NCI-H1105 (cell line): ENCODE measurements at places on chromosomes 13 and 19.

- DNase-seq, result no peak
Observed at GRCh38 chr19:27681972-27682371, 1531.0 kb downstream of the UQCRFS1 start.

DNA sequence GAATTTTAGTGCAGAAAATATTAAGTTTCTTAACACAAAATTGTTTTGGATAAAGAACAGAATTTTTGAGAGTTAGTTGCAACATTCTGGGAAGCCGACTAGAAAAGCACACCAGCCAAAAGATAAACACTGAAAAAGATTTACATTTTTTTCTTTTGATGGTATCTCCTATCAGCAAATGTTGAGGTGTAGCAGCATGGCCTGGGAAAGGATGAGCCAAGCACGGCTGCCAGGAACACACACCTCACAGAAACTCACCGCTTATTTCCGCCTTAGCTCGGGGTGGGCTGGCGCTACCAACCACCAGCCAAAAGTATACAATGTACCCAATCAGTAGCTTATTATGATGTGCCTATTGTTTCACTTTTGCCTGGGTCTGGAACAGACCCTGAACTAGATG is 134.7 kb downstream of the MIPEP start:
- no peak for DNase-seq

DNA sequence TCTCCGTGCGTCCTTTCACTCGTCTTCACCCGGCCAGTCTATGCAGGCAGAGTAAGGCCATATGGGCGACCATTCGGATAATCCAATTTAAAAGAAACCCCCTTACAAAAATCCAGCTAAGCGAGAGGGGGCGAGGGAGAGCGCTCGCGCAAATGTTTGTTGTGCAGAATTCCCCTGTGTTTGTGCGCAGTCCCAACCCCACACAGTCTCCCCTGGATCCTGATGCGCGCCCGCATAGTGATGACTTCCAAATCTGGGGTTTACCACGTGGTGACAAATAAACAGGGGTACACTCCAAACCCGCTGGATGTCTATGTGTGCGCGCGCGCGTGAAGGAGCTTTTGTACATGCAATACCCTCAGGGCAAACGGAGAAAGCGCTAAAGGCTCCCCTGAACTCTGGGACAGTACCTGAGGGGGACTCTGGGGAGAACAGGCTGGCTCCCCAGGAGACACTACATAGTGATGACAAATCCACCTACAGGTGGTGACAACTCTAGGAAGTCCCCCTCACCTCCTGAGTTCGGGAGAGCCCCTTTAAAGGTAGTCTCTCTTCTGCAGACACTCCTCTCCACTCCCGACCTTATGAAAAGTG is 8.5 kb downstream of the SOX21 start:
- no peak for DNase-seq

GRCh38 chr19:28424077-28424476 is 788.9 kb downstream of the UQCRFS1 start:
- no peak for DNase-seq

- no peak for DNase-seq
Observed at GRCh38 chr13:99968521-99969452, 2.8 kb downstream of the ZIC5 start.

- no peak for DNase-seq
Observed at GRCh38 chr19:27679399-27679798, 1533.6 kb downstream of the UQCRFS1 start.

DNA sequence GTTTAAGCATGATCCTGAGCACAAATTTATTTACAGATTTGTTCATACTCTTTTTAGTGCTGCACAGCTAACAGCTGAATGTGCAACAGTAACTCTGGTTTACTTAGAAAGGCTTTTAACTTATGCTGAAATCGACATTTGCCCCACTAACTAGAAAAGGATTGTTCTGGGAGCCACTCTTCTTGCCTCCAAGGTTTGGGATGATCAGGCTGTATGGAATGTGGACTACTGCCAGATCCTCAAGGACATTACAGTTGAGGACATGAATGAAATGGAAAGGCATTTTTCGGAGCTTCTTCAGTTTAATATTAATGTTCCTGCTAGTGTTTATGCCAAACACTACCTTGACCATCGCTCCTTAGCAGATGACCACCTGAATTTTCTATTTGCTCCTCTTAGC is 16.0 kb downstream of the ZNF100 start:
- DNase-seq, result no peak

GRCh38 chr19:3760871-3761361 is 576 bp downstream of the APBA3 start:
- DNase-seq, result no peak

- DNase-seq, result no peak
Observed at GRCh38 chr13:74026753-74027152, 107.5 kb downstream of the KLF12 start.

DNA sequence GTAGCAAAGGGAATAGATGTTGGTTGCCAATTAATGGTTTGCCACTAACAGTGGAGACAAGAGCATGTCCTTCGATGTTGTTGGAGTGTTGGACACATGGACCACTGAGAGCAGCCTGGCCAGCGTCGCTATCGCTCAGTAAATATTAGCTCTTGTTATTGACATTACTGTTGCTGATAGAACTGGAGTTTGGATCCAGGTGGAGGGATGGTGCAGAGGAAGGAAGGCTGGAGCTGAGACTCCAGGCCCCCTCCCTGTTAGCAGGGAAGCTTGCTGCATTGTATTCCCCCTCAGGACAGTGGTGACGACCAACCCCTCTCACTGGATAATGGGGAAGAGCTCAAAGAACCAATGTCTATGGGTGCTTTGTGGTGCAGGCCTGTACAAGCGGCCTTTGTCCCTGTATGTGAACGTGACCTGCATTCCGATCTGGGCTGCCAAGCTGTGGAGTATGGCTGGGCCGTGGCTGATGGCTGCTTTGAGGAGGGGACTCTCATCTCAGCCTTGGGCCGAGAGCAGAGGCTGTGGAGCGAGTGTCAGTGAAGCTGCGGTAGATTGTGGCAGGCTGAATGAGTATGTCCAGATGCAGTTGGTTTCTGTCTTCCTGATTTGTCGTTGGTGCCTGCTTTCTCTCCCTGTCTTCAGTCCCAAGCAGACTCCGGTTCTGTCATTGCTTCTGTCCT is 7.0 kb downstream of the CLASRP start:
- DNase-seq, result no peak

- no peak for DNase-seq
Observed at GRCh38 chr13:106299621-106300020, 235.8 kb downstream of the EFNB2 start.

GRCh38 chr13:43472339-43472738 is 314.4 kb downstream of the ENOX1 start:
- no peak for DNase-seq

- no peak for DNase-seq
Observed at GRCh38 chr19:42252365-42253244, 2.3 kb downstream of the ERF start.

DNA sequence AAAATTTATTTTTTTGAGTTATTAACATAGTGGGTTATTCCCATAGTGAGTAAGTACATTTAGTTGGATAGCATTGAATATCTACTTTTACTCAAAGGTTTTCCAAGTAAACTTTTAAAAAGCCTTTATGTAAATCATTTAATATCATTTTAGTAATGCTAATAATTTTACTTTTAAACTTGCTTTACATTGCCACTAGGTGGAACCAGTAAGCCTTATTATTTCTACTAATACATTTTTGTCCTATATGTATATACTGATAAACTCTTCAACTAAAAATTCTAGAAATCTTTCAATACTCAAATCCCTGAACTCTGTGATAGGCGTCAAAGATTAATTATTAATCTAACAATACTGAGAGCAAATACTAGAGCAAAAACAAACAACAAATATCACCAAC is 1709.2 kb upstream of the PCDH20 start:
- DNase-seq, result peak; percentile 25

- no peak for DNase-seq
Observed at GRCh38 chr19:40650749-40651305, 39.6 kb downstream of the NUMBL start.

DNA sequence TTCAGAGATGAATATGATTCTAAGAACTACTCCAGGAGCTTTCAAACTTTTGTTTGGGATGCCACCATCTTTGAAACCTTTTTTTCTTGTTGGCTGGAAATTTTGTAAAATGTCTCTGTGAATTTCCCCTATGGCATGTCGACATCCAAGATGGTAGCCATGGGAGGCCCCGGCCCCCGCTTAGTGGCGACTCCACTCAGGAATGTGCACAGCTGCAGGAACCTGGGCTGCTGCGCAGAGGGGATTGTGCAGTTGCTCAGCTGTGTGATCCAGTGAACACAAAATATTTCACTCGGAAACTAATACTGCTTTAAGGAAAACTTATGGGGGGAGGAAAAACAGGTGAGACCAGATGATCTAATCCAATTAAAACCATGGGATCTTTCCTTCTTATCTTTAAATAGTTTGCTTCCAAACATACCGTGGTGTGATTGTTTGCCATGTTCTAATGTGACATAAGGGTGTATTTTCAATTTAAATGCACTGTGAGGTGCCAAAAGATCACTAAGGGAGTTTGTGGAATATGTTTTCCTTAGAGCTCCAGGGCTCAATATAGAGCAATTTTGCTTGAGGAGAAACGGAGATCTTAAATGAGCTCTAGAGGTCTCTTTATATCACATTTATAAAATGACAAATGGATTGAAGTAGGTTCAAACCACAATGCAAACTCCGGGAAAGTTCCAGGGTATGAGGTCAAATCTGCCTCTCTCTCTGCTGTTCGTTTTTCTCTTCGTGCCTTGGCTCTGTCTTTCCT is 497.7 kb downstream of the FGF9 start:
- no peak for DNase-seq

- no peak for DNase-seq
Observed at GRCh38 chr19:5314012-5314906, 26.4 kb downstream of the PTPRS start.

DNA sequence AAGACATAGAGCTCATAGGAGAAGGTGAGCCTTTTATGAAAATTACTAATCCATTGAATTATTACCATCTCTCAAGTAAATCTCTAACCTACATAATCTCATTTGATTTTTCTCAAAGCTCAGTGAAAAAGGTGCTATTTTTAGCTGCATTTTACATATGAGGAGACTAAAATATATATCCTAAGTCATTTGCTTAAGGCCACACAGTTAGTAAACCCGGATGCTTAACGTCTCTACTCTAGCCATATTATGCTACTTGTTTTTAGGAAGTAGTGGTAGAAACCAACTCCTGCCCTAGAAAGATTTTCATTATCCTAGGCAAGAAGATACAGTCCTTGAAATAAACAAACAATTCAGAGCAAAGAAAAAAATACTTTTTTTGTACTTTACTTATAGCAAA is 108.9 kb downstream of the RBM26 start:
- DNase-seq, result no peak
